ENCODE measurements at places on chromosomes 1 and 21.

GRCh38 chr1:104702731-104703130, 953.0 kb downstream of the AMY1C start:
- DNase-seq = no peak

DNA sequence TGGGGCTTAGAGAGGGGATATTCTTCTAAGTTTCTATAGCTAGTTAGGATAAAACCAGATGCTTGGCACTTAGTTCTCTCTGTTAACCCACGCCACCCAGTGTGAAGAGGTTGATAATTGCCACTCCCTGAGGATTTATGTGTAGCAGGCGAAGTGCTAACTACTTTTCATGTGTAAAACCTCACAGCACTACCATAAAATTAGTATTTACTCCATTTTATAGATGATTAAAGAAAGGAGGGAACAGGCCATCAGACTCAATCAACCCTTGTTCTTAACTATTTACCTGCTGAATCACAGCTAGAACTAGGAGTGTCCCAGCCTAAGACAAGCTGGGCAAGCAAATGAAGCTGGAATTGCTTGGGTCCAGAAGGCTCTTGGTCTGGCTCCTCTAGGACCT, 8.9 kb downstream of the LIN28A start:
- no peak for DNase-seq

DNA sequence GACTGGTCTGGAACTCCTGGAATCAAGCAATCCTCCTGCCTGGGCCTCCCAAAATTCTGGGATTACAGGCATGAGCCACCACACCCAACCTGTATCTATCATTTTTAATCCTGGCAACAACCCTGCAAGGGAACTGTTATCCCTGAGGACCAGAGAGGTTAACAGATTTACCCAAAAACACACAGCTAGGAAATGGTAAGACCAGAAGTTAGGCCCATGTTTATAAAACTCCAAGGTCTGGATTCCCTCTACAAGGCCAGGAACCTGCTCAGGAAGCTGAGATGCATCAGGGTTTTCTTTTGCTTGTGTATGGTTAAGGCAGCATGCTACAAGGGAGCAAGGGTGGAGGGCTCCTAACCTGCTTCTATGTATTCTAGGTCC, 17.8 kb upstream of the TTC39A start:
- no peak for DNase-seq

- DNase-seq = no peak
These were observed 155.3 kb upstream of the PKN2 start for GRCh38 chr1:88528792-88529191.

- peak; percentile 58 for DNase-seq
These were observed at the start of gene STUM for GRCh38 chr1:226548256-226549093. Gene STUM, plus strand, starts transcription at chr1:226548764. Its CDS starts 141 bp downstream, at chr1:226548905.

- DNase-seq = no peak
These were observed 58.9 kb downstream of the WLS start for GRCh38 chr1:68173283-68173935.

- no peak for DNase-seq
These were observed 38.8 kb upstream of the STMN1 start for GRCh38 chr1:25944986-25945385.

DNA sequence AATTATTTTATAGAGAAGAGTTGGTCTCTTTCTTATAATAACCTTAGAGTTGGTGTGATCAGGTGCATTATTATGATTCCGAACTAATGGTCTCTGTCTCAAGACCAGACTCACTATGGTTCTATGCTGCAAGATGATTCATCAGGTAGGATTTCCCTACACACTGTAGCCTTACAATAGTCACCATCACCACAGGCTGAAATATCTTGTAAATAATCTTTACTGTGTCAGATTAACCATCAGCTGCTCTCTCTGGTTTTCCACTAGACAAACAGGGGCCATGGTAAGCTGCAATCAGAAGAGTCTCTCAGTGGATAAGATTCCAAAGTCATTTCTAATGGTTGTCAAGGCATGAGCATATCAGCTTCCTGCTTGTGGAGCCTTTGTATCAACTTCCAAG, 4.4 kb upstream of the GBP4 start:
- no peak for DNase-seq

DNA sequence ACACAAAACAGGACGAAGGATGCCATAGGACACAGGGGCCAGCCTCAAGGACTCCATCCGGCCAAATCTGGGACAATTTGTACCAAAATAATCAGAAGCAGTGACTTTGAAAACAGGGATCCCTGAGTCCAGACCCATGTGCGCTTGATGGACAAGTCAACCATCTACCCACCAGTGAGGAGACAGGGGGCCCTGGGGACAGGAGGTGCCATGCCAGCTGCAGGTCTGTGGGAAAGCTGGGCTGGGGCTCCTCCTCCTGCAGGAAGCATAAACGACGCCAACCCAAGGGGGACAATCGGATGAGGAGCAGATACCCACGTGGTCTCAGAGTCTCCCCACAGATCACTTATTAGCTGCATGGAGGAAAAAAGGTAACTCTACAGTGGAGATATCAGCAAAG, 50.6 kb downstream of the NPHP4 start:
- no peak for DNase-seq
